ENCODE measurements at places on chromosomes 6 and 20.

DNA sequence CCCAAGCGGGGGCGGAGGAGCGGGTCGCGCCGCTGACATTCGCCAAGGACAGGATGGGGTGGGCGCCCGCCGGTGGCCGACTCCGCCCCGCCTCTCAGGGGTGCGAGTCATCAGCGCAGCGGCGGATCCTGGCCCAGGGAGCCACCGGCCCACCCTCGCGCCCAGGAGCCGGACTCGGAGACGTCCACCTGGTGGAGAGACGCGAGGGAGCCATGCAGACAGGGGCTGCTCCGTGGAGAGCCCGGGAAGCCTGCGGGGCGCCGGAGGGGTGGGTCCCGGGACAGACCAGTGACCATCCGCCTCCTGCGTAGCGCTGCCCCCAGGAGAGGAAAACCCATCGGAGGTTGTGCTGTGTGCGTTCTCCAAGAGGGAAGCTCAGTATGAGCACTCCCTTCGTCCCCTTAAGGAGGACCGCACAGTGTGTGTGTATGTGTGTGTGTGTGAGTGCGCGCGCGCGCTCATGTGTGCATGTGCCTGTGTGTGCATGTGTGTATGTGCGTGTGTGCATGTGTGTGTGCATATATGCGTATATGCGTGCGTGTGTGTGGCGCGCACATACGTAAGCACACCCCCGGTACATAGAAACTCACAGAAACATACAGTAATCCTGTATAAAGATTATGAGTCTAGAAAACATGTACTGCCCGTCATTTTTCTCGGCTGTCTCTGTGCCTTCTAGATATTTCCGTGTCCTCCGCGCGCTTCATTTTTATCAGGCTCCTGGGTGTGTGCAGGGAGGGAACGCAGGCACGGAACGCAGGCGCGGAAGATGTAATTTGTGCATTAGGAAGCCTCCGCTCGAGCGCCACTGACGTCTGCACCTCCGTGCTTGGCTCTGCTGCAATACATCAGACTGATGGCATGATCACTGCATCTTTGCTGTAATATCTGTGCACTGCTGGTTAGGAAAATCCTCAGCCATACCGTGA is 158.9 kb downstream of the TBXT start:
- no peak for DNase-seq

GRCh38 chr20:12825226-12825595 is 183.6 kb upstream of the SPTLC3 start:
- no peak for DNase-seq

- DNase-seq: no peak
Observed at GRCh38 chr20:34013554-34013953, 19.8 kb downstream of the RALY start.

GRCh38 chr20:3188823-3189413 is 15.6 kb downstream of the DDRGK1 start:
- no peak for DNase-seq

DNA sequence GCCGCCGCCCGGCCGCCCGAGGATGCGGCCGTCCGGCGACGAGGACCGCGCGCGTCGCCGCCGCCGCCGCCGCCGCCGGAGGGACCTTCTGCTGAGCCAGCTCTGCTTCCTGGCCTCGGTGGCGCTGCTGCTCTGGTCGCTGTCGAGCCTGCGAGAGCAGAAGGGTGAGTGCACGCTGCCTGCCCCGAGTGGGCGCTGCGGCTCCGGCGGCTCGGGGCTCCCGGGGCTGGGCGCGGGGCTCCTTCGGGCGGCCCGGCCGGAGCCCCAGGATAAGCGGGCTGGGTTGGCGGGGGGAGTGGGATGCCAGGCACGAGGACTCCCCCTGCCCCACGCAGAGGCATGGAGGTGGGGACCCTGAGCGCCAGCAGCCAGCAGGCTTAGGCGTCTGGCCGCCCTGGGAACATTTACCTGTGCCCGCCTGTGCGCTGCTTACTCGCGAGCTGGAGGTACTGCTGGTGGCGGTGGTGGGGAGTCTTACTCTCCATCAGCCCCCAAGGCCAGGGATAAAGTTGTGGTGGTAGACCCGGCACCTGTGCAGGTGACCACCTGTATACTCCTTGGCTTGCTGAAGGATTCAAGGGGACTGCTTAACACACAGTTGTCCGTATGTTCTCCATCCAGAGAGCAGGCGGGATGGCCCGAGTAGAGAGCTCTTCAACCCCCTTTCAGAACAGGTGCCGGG is 520 bp downstream of the SLC24A3 start:
- peak; percentile 5 for DNase-seq

- no peak for DNase-seq
Observed at GRCh38 chr20:39717936-39718335, 755.8 kb downstream of the DHX35 start.

DNA sequence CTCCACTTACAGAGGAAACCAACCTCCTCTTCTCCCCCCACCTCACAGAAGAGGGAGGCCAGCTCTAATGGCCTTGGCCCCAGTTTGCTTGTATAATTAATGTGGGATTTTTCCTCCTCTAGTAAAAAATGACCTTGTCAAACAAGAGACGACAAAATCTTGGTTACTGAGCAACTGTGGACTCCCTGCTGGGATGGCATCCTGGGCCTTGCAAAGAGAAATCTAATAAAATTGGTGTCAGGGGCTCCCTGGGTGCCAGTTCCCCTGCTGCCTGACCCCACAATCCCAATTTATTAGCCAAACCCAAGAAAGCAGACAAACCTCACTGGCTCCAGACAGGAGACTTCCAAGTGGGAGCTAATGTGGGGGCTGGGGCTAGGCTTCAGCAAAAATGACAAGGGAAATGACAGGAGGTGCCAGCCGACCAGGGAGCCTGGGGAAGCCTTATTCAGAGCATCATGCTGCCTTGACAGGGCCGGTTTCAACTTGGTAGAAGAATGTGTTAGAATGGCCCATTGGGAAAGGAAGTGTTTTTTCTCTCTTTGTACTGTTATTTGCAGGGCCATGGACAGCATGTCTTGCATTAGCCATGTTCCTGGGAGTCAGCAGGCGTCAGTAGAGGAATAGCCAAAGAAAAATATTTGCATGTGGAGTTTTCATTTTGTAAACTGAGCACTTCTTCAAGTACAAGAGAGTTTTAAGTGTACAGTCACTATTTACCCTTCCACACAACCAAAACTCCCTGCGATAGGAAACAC is 816.9 kb downstream of the DHX35 start:
- DNase-seq: no peak

- DNase-seq: no peak
Observed at GRCh38 chr6:116461331-116461931, at the start of gene CALHM6. CALHM6 (plus strand) TSS chr6:116461375; CDS start chr6:116461930, 555 bp downstream.

DNA sequence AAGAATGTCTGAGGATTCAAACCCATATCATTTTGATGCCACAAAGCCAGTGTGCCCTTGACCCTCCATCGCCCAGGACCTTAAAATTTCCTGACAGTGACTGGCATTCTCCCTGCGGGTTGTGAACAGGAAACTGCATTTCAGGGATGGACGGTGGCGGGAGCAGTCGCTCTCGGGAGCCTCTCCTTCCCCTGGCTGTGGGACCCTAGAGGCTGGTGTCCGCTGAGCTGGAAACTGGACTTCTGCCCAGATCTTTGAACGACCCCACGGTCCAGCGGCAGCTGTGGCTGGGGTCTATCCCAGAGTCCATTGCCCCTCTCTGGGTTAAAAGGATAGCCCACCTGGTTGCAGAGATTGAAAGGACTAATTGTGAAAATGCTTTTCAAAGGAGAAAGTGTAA is 1.4 kb upstream of the SEC63 start:
- no peak for DNase-seq

- no peak for DNase-seq
Observed at GRCh38 chr6:16437984-16438383, 199.6 kb downstream of the GMPR start.

DNA sequence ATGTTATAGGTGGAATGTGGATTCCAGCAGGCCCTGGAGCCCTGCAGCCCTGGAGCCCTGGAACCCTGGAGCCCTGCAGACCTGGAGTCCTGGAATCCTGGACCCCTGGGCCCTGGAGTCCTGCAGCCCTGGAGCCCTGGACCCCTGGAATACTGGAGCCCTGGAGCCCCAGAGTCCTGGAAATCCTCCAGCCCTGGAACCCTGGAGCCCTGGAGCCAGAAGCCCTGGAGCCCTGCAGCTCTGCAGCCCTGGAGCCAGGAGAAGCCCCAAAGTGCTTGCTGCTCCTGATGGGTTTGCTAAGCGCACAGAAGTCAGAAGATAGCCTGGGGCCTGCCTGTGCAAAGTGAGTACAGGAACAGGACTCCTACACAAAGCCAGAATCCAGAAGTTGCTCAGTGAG is 223.1 kb upstream of the PDE10A start:
- no peak for DNase-seq

- no peak for DNase-seq
Observed at GRCh38 chr20:8801686-8802085, 267.2 kb upstream of the PLCB4 start.

GRCh38 chr6:75091467-75092190 is 114.2 kb downstream of the COL12A1 start:
- DNase-seq: no peak

GRCh38 chr6:153044295-153044694 is 41.8 kb upstream of the MTRF1L start:
- no peak for DNase-seq

GRCh38 chr20:51142448-51142847 is 119.5 kb upstream of the KCNG1 start:
- DNase-seq: no peak

GRCh38 chr6:147223736-147224135 is 19.5 kb downstream of the STXBP5 start:
- DNase-seq: no peak

- no peak for DNase-seq
Observed at GRCh38 chr6:135274561-135275293, 93.6 kb downstream of the MYB start.

DNA sequence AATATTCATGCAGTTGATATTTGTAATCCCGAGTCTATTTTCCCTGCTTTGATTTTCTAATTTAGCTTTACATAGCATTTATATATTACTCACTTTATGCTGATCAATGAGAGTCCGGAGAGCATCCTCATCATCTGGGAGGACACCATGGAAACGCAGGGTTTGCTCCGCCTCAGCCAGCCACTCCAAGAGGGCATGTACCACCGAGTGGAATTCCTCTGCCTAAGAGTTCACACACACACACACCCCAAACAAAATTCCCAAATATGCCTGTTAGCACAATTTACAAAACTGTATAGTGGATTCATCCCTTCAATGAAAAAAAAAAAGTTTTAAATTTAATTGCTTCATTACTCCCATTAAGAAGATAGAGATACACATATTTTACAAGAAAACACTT is 160.7 kb downstream of the DST start:
- DNase-seq: no peak

DNA sequence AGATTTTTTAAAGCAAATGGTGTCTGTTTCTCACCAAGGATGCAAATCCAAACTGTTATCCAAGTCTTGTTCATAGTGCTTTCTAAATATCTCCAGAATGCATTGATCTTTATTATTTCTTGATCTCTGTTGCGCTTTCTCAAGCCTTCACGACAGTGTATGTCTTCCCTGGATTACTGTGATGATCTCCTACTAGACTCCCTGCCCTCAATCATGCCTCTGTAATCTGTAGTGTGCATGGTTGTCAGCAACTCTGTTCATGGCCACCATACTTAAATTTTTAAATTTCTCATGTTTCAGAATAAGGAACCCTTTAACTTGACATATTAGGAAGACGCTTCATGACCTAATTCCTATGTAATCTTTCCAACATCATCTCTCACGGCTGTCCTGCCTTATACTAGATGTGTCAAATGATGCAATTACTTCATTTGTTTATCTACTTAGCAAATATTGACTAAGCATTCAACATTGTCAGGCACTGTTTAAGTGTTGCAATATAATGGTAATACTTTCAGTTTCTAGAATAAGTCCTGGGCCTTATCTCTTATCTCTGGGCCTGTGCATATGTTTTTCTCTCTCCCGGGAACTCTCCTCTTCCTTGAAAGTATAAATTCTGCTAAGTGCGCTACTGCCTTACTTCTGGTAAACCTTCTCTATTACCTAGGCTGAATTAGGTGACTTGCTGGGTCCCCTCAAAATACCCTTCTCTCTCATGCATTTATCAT is 25.6 kb upstream of the AHI1 start:
- no peak for DNase-seq

DNA sequence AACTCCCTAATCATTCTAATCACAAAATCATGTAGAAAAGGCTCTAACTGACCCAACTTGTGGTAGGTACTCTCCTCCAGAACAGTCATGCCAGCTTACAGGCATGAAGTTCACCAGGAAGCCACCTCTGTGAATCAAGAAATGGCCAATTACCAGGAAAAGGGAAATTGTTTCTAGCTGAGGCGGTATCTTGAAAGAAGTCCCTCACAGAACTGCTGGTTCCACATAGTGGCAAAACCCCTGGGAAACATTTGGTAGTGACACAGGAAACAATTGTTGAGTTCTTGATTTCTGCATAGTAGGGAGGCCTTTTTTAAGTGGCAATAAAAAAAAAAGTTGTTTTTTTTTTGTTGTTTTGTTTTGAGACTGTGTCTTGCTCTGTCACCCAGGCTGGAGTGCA is 3.4 kb upstream of the ZHX3 start:
- no peak for DNase-seq

DNA sequence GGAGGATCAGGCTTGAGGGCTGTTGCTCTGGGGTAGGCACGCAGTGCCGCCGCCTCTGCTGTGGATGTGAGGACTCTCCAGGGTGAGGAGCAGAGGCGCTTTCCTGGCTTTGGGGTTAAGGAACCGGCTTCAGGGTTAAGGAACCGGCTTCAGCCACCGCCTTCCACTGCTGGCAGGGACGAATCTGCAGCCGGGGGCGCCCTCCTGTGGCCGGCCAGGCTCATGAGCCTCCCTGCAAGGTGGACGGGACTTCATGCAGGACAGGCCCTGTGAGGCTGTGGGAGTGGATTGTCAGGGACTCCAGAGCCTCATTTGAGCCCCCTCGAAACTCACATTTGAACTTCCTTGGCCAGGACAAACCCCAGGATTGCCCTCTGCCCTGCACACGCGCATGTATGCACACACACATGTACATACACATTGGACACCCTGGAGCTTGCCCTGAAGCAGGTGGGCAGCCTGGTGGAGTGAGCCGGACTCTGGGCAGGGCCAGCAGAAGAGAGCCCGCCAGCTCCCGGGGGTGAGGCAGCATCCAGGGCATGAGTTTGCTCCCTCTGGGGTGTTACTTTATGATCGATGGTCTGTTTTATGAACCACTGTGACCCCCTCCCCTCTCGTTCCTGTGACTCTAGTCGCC is 146.9 kb downstream of the PHACTR3 start:
- DNase-seq: peak; percentile 6

- DNase-seq: no peak
Observed at GRCh38 chr6:40573221-40573620, 13.9 kb downstream of the LRFN2 start.

GRCh38 chr6:121940728-121941127 is 458.7 kb upstream of the HSF2 start:
- no peak for DNase-seq

- no peak for DNase-seq
Observed at GRCh38 chr6:165223736-165224135, 85.7 kb downstream of the C6orf118 start.

All from stimulated activated CD8-positive, alpha-beta memory T cell treated with anti-CD3 and anti-CD28 coated beads, Interleukin-7, amount 100 ng/mL, for 48 hours (primary cell).